Activated CD4-positive, alpha-beta memory T cell treated with anti-CD3 and anti-CD28 coated beads, Interleukin-2, amount 10 ng/mL, durations not matched to agents 7 days and 5 days (primary cell): ENCODE measurements at places on chromosomes 5 and 9.

GRCh38 chr5:27479859-27480258 lies 441.5 kb upstream of the CDH9 start:
- DNase-seq: no peak

DNA sequence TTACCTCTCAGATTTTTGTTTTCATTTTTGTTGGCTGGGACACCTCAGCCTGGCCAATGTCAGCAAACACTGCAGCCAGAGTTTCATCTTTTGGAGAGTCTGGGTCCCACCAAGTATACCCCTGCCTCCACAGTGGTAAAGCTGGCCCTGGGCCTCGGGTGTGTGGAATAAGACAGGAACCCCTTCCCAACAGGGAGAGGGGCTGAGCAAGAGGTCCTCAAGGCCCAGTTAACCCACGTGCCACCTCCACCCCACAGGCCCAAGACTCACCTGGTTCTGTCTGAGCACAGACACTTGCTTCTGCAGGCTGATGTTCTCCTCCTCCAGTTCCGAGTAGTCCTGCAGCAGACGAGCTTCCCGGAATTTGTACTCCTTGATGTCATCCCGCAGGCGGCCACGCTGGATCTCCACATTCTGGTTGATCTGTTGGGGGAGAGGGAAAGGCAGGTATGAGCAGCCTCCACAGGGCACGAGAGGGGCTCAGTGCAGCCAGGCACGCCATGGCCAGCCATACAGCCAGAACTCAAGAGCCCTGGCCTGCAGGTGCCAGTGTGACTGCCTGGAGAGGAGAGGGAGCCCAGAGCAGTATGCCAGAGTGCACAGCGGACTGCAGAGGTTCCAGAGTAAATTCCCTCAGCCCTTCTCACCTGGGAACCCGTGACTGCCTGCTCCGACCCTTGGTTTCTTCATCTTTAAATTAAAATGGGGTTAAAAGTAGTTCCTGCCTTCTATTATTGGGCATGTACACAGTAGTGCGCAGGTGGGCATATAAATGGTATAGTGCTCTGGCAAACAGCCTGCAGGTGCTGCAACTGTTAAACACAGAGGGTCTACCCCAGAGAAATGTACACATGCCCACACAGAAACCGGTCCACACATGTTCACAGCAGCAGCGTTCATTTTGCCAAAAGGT lies 42.0 kb downstream of the BICD2 start:
- DNase-seq: no peak

DNA sequence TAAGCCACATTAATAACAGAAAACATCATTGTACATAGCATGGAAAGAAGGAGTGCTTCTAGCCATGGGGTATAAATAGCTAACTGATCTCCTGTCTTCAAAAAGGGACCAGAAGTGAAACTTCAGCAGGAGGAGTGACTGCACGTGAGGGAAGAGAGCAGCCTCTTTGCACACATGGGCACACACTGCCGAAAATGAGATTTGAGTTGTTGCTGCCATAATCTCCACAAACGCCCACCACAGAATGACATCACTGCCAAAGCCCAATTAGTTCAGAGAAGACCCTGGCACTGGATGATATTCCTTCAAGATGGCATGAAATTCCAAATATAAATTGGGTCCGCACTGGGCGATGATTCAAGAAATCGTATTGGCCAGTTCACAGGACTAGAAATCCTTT lies 238.9 kb upstream of the NR4A3 start:
- DNase-seq: no peak

DNA sequence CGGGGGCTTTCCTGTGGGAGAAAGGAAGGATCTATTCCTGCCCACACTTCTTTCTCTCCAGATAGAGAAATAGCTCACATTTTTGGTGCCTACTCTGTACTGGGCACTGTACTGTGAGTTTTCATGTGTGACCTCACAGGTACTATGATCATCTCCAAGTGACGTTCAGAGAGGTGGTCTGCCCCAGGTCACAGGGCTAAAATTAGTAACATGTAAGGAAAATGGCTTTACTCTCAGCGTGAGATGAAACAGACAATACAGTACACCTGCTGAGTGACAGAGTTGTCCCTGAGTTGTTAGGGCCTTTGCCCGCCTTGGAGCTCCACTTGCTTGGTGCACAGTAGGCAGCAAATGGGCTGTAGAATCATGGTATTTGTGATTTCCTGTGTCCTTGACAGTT lies 306.1 kb upstream of the DMRT1 start:
- DNase-seq: no peak

GRCh38 chr9:116693233-116693731 lies 6.2 kb downstream of the TRIM32 start:
- DNase-seq: no peak

DNA sequence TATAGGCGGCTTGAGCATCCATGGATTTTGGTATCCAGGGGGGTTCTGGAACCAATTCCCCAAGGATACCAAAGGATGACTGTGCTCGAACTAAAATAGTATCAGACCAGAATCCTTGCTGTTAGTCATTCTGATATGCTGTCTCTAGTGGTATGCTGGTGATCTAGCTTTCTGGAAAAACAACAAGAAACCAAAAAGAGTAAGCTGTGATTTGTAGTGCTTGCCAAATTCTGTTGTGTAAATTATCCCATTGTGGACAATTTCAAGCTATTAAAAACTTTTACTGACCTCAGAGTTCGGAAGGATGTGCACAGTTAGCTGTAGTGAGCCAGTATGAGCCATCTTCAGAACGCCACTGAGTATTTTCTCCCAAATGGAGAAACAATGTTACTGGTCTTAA lies 99.0 kb upstream of the FBN2 start:
- DNase-seq: no peak

DNA sequence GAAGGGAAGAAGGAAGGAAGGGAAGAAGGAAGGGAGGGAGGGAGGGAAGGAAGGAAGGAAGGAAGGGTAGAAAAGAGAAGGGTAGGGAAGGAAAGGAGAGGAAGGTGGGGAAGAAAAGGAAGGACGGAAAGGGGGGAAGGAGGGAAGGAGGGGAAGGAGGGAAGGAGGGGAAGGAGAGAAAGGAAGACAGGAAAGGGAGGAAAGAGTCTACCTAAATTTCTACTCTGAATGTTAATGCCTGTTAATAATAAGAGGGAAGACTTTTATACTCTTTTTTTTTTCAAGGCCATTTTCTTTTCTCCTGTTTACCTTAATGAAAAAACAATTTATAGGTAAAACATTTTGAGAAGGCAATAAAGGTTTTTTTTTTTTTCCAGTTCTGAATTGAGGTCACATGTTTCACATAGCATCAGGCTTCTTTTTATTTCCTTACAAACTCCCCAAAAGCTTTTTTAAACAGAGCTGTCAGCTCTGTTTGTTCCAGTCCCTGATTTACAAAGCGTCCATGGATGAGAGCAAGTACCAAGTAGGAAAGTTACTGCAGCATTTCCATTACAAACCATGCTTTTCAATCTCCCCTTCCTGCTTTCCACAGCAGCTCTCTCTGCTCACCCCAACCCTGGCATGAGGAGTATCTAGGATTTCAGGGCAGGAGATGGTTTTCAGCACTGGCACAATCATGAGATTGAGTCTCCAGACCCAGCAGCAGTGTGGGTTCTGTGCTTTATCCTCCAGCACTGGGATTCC lies 173.9 kb downstream of the GNAQ start:
- DNase-seq: no peak

- no peak for DNase-seq
These were observed 131.2 kb downstream of the SPOCK1 start for GRCh38 chr5:137367951-137368350.

DNA sequence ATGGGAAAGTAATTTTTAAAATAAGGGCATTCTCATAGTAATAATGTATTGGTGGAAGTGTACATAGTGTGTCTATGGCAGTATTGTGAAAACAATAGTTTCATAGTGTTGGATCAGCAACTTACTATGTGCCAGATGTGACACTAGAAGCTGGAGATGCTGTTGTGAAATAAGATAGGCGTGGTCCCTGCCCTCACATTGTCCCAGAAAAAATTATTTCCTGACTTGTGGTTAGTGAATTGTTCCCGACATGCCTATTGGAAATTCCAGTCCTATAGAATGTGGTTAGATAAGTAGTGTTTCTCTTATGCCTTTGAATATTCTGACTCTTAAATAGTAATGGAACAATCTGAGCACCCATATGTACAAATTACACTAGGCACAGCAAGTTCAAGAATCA lies 55.3 kb upstream of the MTAP start:
- no peak for DNase-seq

DNA sequence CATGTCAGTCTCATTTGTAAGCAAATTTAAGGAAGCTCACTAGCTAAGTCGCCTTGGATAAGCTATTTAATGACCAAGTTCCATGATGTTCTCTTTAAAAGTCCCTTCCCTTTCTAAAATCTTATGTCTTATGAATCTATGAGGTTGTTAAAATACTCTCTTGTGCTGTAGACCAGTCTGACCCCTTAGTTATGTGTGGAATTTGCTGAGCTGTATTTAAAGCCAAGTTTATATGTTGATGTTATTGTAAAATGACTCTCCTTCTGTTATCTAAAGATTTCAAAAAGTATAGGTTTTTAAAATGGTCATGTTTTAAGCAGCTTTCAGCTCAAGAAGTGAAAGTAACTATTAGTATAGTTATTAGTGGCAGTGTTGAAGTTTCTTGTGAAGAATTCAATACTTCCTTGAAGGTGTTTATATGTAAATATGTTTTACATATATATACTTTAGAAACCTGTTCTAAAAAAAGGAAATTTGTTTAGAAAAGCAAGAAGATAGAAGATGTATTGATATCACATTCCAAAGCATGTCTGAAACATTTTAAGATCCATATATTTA lies 92.2 kb downstream of the CDC42SE2 start:
- no peak for DNase-seq

- no peak for DNase-seq
These were observed 201.1 kb downstream of the PALM2AKAP2 start for GRCh38 chr9:109981091-109981490.

DNA sequence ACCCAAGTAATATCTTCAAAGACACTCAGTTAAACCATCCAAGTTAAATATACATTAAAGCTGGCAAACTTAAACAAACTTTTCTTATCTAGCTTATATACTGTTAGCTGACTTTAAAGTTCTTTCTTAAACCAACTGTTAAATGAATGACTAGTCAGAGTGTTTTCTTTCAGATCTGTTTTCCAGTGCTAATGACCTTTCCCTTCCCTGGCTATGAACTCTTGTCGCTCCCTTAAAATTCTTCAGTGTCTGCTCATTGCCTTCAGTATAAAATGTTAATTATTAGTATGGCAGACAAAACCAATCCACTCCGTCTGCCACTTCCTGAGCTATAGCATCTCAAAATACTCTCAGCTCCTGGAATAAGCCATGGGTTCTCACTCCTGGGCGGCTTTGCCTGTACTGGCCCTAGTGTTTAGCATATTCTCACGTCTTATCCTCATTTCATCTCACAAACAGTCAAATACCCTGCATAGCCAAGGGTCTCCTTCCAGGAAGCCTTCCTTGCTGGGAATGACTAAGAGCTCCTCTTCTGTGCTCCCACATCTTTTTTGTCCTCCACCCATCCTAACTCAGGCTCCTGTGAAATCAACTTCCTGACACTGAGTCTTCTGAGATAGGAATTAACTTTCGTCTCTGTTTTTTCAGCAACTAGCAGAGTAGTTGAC lies 87.7 kb downstream of the VCAN start:
- DNase-seq: no peak

DNA sequence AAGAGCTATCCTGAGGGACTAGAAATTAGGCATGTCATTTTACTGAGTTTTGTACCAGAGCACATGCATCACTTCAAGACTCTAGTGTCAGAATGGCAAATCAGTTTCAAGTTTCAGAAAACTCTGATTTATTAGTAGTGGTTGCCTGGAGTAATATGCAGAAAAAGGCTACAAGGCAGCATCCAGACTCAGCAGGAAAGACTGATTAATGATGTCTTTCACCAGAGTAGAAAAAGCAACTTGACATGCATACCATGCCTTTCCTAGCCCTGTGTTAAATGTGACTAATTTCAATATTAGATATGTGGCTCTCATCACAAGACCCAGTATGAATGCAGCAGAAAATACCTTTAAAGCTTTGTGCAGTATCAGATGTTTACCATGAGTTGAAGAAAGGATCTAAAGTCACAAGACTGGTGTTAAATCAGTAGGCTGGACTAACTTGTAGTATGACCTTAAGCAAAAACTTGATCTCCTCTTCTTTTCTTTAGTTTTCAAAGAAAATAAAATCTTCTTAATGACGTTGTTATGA lies 1251.2 kb upstream of the C9orf72 start:
- DNase-seq: no peak

DNA sequence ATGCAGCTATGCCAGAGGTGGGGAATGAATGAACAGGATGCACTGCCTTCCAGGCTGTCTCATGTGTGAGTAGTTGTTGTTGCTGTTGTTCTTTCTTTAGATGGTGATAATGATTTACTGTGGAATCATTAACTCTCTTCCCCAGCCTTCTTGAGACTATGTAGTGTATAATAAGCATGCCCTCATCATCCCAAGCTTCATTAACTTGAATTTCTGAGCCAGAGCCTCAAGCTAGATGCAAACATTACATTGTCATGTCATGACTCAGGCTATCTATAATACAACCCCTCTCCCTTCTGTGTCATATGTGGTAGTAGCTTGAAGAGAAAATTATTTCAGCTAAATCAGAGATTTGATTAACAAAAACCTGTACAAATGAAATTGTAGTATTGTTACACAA lies 10.0 kb upstream of the ADAMTSL1 start:
- DNase-seq: no peak
